ENCODE measurements at places on chromosomes 13 and 19.

GRCh38 chr13:105291987-105292386 lies 1243.5 kb downstream of the EFNB2 start:
- no peaks in the 10 kb centered on the region for H3K36me3 ChIP-seq
- no peak overlapping the region for H3K27ac ChIP-seq
- no peak for DNase-seq
- H3K4me1 ChIP-seq: no peaks in the 10 kb centered on the region
- H3K27me3 ChIP-seq: no peaks in the 10 kb centered on the region

DNA sequence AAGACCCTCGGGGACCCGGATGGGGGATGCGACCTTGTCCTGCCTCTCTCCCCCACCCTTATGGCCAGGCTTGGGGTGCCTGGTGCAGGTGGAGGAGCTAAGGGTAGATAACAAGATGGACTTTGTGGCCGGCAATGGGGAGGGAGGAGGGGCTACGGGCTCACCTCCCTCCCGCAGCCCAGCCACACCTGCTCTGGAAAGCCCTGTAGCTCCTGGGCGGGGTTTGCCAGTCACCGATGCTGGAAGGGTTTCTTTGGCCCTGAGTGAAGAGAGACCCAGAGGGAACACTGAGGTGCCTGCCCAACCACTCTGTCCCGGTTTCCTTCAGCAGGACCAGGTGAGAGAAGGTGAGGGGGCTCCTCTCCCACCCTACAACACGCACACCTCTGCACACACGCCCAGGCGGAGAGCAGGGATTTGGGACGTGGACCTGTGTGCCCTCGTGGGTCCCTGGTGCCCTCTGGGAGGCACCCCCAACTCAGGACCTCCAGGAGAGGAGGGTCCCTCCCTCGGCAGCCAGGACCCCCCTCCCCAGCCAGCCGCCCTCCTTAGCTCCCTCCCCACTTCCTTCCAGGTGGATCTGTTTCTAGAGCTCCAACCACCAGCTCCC lies at the start of gene FUT2:
FUT2 (plus strand) TSS at position 229 of the 610 bp plus-strand sequence. CDS start 6,986 bp downstream, outside the sequence.
- H3K36me3 ChIP-seq: no peaks in the 10 kb centered on the region
- peaks cover 10% of the 10 kb centered on the region for H3K4me1 ChIP-seq
- H3K27ac ChIP-seq: no peak within 1 kb of the TSS
- peaks cover 25% of the 10 kb centered on the region for H3K27me3 ChIP-seq
- H3K4me3 ChIP-seq: peak within 1 kb of the TSS; percentile 14

DNA sequence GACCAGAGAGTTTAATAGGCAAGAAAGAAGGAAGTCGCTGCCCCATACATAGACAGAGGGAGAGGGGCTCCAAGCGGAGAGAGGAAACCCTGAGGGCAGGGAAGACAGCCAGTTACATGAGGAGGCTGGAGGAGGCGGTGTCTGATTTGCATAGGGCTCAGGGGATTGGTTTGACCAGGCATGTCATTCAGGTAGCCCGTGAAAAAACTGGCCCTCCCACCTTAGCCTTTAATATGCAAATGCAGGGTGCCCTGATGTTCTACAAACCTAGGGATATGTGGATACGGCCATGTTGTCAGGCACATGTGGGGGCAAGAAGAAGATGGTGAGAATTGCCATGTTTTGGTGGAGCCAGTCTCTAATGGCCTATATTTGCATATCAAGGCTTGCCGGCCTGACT lies 1461.6 kb downstream of the PCDH9 start:
- DNase-seq: no peak
- no peaks in the 10 kb centered on the region for H3K4me1 ChIP-seq
- H3K27ac ChIP-seq: no peak overlapping the region
- no peak overlapping the region for H3K4me3 ChIP-seq
- H3K36me3 ChIP-seq: no peaks in the 10 kb centered on the region

DNA sequence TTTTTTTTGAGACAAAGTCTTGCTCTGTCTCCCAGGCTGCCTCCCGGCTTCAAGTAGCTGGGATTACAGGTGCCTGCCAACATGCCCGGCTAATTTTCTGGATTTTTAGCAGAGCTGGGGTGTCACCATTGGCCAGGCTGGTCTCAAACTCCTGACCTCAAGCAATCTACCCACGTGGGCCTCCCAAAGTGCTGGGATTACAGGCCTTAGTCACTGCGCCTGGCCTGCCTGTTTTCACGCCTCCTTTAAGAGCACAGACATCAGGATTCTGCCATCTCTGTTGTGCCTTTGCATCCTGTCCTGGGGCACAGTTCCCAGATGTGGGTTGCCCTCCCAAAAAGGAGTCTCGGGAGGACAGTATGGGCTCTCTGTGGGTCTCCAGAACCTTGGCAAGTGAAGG lies 2.5 kb upstream of the PRAM1 start:
- H3K4me1 ChIP-seq: peaks cover 12% of the 10 kb centered on the region
- H3K27me3 ChIP-seq: no peaks in the 10 kb centered on the region
- no peak overlapping the region for H3K4me3 ChIP-seq
- no peak overlapping the region for H3K27ac ChIP-seq
- no peaks in the 10 kb centered on the region for H3K36me3 ChIP-seq

DNA sequence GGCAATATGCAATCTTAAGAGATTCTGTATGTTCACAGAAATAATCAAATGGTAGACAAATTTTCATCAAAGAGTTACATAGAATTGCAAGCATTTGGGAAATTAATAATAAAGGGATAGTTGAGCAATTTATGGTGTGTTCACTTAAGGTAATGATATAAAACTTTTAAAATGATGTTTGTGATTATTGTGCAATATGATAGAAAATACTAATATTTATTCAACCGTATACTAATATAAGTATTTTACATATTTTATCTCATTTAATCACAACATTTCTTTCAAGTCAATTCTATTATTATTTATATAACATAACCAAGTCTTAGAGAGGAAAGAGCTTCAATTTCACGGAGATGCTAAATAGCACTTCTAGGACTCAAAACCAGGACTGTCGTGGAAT lies 716.8 kb upstream of the MIR17HG start:
- H3K4me1 ChIP-seq: no peaks in the 10 kb centered on the region
- H3K27ac ChIP-seq: no peak overlapping the region
- H3K27me3 ChIP-seq: no peaks in the 10 kb centered on the region

DNA sequence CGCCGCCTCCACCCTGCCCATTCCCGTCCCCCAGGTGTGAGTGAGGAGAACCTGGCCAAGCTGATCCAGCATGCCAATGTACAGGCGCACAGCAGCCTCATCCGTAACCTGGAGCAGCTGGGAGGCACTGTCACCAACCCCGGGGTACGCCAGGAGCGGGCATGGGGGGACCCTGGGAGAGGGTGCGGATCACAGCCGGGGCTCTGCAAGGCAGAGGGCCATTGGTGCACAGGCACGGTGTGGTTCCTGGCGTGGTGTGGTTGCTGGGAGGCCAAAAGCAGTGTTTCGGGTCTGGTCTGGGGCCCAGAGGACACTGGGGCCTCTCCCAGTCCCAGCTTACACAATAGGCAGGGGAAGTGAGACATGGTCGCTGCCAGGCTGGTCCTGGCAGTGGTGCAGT lies 8.3 kb downstream of the STXBP2 start:
- peaks cover 39% of the 10 kb centered on the region for H3K27me3 ChIP-seq
- H3K36me3 ChIP-seq: no peaks in the 10 kb centered on the region
- H3K4me1 ChIP-seq: no peaks in the 10 kb centered on the region
- DNase-seq: no peak
- no peak overlapping the region for H3K27ac ChIP-seq

GRCh38 chr13:42984691-42985090 lies 7.3 kb downstream of the EPSTI1 start:
- no peaks in the 10 kb centered on the region for H3K36me3 ChIP-seq
- DNase-seq: no peak
- no peak overlapping the region for H3K27ac ChIP-seq
- H3K4me1 ChIP-seq: peaks cover 4% of the 10 kb centered on the region
- H3K4me3 ChIP-seq: no peak overlapping the region

- H3K27me3 ChIP-seq: no peaks in the 10 kb centered on the region
- DNase-seq: no peak
- H3K4me3 ChIP-seq: no peak overlapping the region
- H3K36me3 ChIP-seq: peaks cover 14% of the 10 kb centered on the region
These were observed 27.2 kb downstream of the MPND start for GRCh38 chr19:4370418-4371041.

- no peaks in the 10 kb centered on the region for H3K36me3 ChIP-seq
- no peak for DNase-seq
- H3K4me3 ChIP-seq: no peak overlapping the region
- H3K4me1 ChIP-seq: peaks cover 14% of the 10 kb centered on the region
These were observed 212.2 kb downstream of the ENOX1 start for GRCh38 chr13:43574605-43575004.

DNA sequence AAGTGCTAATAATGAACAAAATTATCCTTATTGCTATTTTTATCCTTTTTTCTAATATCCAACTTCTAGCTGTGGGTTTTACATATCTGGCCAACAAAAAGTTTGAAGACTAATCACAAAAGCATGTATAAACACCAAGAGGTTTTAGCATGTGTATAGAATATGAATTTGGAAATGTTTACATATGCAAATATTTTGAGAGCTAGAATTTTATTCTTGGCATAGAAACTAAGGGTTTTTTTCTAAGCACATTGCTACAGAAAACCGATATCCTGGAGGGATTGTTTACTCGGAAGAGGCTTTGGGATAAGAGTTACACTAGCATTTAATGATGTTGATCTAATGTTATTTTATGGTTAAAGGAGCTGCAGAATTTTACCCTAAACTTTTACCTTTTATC lies 392.1 kb downstream of the EFNB2 start:
- no peak for DNase-seq
- no peak overlapping the region for H3K27ac ChIP-seq
- H3K4me3 ChIP-seq: no peak overlapping the region
- H3K36me3 ChIP-seq: no peaks in the 10 kb centered on the region
- H3K4me1 ChIP-seq: no peaks in the 10 kb centered on the region

DNA sequence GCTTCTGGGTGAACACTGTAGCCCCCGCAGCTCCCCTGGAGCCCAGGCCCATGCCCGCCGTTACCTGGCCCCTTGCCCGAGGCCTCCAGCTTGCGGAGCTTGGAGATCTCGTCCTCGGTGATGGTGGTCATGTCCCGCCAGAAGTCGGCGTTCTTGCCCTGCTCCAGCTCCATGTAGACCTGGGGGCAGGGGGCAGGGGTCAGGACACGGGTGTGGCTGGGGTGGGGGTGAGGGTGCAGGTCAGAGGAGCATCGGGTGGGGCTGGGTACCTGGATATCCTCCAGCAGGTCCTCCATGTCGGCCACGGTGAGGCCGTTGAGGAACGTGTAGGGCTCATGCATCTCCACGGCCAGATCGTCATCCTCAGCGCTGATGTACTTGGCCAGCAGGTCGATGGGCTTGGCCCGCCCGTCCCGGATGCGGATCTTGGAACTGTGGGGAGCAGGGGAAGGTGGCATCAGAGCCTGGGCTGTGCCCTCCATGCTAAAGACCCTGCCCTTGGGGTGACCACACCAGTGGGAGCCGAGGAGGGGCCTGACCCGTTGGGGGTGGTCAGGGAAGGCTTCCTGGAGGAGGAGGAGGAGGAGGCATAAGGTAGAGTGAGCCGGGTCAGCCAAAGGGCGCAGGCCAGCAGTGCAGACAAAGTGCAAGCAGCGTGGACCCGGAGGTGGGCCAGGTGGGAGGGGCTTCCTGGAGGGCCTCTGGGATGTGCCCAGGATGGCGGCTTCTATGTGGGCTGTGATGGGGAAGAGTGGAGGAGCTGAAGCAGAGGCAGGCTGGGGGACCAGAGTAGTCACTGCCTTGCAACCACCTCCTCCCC lies 7.6 kb downstream of the CACTIN start:
- H3K4me3 ChIP-seq: no peak overlapping the region
- no peaks in the 10 kb centered on the region for H3K27me3 ChIP-seq
- DNase-seq: no peak
- H3K27ac ChIP-seq: no peak overlapping the region
- no peaks in the 10 kb centered on the region for H3K4me1 ChIP-seq

- no peak for DNase-seq
- no peak overlapping the region for H3K27ac ChIP-seq
- no peaks in the 10 kb centered on the region for H3K36me3 ChIP-seq
- no peak overlapping the region for H3K4me3 ChIP-seq
These were observed 79.2 kb downstream of the UBL3 start for GRCh38 chr13:29771247-29771646.

- no peaks in the 10 kb centered on the region for H3K36me3 ChIP-seq
- peaks cover 15% of the 10 kb centered on the region for H3K4me1 ChIP-seq
- no peaks in the 10 kb centered on the region for H3K27me3 ChIP-seq
- no peak for DNase-seq
These were observed 66.1 kb upstream of the DIAPH3 start for GRCh38 chr13:60229708-60230272.

GRCh38 chr13:25080773-25081172 lies 15.2 kb upstream of the PABPC3 start:
- no peak overlapping the region for H3K27ac ChIP-seq
- no peak overlapping the region for H3K4me3 ChIP-seq
- no peaks in the 10 kb centered on the region for H3K4me1 ChIP-seq
- DNase-seq: no peak

GRCh38 chr19:33804021-33804799 lies 7.5 kb downstream of the KCTD15 start:
- H3K4me1 ChIP-seq: peaks cover 56% of the 10 kb centered on the region
- peaks cover 8% of the 10 kb centered on the region for H3K36me3 ChIP-seq
- DNase-seq: peak; percentile 94
- H3K27me3 ChIP-seq: no peaks in the 10 kb centered on the region
- peak overlapping the region; percentile 77 for H3K27ac ChIP-seq

GRCh38 chr13:100212904-100213553 lies 124.1 kb downstream of the PCCA start:
- no peaks in the 10 kb centered on the region for H3K27me3 ChIP-seq
- no peak for DNase-seq
- H3K4me1 ChIP-seq: no peaks in the 10 kb centered on the region
- no peaks in the 10 kb centered on the region for H3K36me3 ChIP-seq
- no peak overlapping the region for H3K27ac ChIP-seq
- H3K4me3 ChIP-seq: no peak overlapping the region

- no peak for DNase-seq
- no peaks in the 10 kb centered on the region for H3K4me1 ChIP-seq
- H3K36me3 ChIP-seq: no peaks in the 10 kb centered on the region
- no peak overlapping the region for H3K27ac ChIP-seq
- no peaks in the 10 kb centered on the region for H3K27me3 ChIP-seq
- no peak overlapping the region for H3K4me3 ChIP-seq
These were observed 183.8 kb downstream of the KLF5 start for GRCh38 chr13:73242515-73243015.

- no peak for DNase-seq
- peaks cover 13% of the 10 kb centered on the region for H3K4me1 ChIP-seq
- H3K36me3 ChIP-seq: peaks cover 7% of the 10 kb centered on the region
- no peak overlapping the region for H3K27ac ChIP-seq
- H3K4me3 ChIP-seq: no peak overlapping the region
These were observed 4.9 kb upstream of the C2CD4C start for GRCh38 chr19:413756-414420.

GRCh38 chr19:14054721-14055120 lies 7.2 kb downstream of the PALM3 start:
- DNase-seq: no peak
- H3K4me1 ChIP-seq: peaks cover 16% of the 10 kb centered on the region
- peaks cover 28% of the 10 kb centered on the region for H3K27me3 ChIP-seq
- H3K4me3 ChIP-seq: no peak overlapping the region
- H3K36me3 ChIP-seq: no peaks in the 10 kb centered on the region
- no peak overlapping the region for H3K27ac ChIP-seq

GRCh38 chr19:39817888-39818561 lies 15.9 kb downstream of the DYRK1B start:
- DNase-seq: no peak
- no peak overlapping the region for H3K27ac ChIP-seq
- no peaks in the 10 kb centered on the region for H3K4me1 ChIP-seq
- H3K36me3 ChIP-seq: peaks cover 19% of the 10 kb centered on the region
- no peak overlapping the region for H3K4me3 ChIP-seq

Measured in sigmoid colon (tissue), 7 donors.